AG04450 (cell line): ENCODE measurements at places on chromosomes 2 and 18.

DNA sequence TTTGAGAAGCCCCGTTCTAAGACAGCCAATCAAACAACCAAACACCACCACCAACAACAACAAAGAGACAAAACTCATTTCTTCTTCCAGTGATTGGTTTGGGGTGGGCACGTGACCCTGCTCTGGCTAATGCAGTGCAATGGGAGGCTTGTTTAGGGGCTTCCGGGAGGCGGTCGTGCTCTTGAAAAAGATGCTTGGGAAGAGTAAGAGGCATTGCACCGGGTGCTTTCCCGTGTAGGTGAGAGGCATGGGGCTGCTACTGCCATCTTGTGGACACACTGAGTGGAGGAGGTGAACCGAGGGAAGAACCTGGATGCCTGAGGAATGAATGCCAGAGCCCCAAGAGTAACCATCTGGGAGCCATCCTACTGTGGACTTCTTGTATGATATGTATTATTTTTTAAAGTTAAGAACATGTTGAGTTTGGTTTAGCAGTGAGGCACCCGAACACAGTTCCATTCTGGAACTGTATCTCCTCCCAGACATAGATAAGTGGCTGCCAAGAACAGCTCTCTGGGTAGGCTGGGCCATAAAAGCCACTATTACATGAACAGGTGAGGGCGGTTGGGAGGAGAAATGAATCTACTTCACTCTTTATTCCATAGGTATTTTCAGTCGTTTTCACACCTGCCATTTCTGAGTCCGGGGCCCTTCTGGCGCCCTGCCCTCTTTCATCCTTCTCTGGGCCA lies 19.1 kb upstream of the ARHGAP25 start:
- no peak for DNase-seq

DNA sequence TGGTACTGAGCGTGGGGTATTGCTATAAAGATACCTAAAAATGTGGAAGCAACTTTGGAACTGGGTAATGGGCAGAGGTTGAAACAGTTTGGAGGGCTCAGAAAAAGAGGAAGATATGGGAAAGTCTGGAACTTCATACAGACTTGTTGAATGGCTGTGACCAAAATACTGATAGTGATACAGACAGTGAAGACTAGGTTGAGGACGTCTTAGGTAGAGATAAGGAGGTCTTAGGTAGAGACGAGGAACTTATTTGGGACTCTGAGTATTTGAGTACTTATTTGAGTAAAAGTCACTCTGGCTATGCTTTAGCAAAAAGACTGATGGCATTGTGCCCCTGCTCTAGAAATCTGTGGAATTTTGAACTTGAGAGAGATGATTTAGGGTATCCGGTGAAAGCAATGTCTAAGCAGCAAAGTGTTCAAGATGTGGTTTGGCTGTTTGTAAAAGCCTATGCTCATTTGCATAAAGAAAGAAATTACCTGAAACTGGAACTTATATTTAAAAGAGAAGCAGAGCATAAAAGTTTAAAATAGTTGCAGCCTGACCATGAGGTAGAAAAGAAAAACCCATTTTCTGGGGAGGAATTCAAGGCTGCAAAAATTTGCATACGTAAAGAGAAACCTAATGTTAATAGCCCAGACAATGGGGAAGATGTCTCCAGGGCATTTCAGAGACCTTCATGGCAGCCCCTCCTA lies 219.6 kb downstream of the PDE1A start:
- no peak for DNase-seq

DNA sequence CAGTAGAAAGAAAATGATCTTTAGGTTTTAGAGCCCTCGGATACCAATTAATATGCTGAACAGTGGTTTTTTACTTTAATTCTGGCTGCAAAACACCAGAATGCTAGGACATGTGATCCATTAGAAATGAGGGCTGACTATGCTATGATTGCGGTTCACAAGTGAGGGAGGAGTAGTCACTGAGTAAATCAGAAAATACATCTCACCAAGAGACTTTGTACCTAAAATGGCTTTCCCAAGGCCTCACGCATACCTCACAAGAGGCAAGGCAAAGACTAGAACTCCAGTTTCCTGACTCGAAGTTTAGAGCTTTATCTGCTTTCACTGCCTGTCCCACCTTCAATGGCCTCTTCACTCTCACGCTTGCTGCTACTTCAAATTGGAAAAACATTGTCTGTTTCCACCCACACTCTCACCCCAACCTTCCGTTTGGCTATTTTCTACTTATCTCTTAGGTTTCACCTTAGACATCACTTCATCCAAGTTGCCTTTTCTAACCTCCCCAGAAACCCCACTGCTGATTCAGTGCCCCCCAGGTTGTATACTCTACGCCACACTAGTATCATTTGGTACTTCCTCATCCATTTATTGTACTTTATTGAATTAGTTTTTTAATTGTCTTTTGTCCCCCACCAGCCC lies 5.1 kb upstream of the MBD2 start:
- DNase-seq = no peak

DNA sequence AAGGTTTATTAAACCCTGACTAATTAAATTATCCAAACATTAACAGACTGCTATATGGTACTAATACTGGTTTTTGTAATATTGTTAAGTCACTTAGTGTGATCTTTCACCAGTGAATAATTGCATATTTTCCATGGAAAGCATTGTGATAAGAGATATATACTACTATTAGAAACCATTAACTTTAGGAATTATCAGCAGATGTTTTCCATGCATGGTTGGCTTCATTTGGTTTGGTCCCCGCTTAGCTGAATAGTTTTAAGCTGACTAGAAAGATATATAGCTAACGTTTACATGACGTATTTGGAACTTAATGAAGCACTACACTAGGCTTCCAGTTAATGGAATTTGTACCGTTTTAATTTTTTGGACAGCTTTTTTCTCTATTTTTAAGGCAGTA lies 37.9 kb downstream of the LCLAT1 start:
- DNase-seq = no peak

GRCh38 chr18:35491700-35492077 lies 6.1 kb downstream of the INO80C start:
- no peak for DNase-seq
